ENCODE measurements at places on chromosomes 12 and 14.

GRCh38 chr12:14924541-14924940 is 13.8 kb downstream of the ERP27 start:
- DNase-seq: no peak

- DNase-seq: peak; percentile 45
Measured at GRCh38 chr14:64764641-64765520, 60.7 kb downstream of the PLEKHG3 start.

DNA sequence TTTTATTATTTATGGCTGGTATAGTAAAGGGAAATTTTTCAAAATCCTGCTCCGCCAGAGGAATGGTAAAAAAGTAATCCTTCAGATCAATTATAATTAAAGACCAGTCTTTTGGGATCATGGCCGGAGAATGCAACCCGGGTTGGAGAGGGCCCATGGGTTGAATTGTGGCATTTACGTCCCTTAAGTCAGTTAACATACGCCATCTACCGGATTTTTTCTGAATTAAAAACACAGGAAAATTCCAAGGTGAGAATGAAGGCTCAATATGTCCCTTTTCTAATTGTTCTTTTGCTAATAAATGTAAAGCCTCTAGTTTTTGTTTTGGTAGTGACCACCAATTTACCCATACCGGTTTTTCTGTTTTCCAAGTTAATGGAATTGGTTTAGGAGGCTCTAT is 602.8 kb downstream of the ALG10 start:
- no peak for DNase-seq

GRCh38 chr14:59455411-59455810 is 9.8 kb downstream of the GPR135 start:
- no peak for DNase-seq

- no peak for DNase-seq
Measured at GRCh38 chr12:118536306-118536906, 160.1 kb downstream of the SUDS3 start.

GRCh38 chr12:3085341-3086139 is 8.4 kb downstream of the TSPAN9 start:
- no peak for DNase-seq

GRCh38 chr14:22646570-22647254 is 2.6 kb upstream of the OR6J1 start:
- DNase-seq: no peak

DNA sequence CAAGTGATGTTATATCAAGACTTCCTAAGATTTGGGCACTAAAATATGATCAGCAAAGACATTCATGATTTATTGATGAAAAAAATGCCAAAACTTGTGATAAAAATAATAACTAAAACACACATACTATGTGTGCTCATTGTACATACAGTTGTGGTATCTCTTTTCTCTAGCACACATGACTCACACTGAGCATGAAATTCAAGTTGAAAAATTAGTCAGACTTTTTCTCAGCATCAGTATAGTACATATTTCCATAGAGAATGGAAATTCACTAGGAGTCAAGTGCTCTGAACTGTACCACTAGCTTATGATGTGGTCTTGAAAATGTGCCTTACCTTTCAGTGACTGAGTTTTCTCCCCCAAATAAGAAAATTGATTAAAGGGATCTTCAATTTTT is 471.8 kb upstream of the FLRT2 start:
- no peak for DNase-seq

DNA sequence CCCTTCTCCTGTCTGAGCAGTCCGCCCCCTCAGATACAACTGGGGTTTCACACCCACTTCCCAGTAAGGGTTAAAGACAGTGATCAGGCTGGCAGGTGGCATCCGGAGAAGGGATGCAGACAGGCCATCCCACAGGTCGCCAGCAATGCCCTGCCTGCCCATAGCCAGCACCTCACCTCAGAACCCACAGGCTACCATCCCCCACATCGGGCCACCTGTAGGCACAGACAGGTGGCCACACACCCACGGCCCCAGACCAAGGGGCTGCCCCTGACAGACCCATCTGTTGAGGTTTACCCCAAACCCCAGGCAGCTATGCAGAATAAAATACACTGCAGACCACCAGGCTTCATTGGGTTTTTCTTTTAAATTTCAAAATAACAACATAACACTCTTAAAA is 57.5 kb downstream of the CCNK start:
- DNase-seq: no peak

GRCh38 chr12:109531411-109531810 is 41.9 kb downstream of the MMAB start:
- DNase-seq: no peak

DNA sequence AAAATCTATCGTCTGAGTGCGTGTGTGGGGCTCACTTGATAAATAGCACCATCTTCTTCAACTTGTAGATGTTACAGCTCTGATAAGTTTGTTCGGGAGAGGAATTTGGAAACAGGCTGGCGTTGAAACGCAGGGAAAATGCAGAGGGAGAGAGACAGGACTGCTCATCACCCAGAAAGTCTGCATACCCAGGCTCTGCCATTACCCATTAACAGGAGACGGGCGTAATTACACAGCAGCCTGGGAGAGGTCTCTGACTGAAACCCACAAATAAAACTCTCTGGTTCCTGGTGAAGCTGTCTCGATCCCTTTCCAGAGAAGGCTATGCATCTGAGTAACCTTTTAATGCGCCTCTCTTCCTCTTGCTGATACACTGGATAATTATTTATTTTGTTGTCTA is 547.3 kb downstream of the BCL11B start:
- no peak for DNase-seq

DNA sequence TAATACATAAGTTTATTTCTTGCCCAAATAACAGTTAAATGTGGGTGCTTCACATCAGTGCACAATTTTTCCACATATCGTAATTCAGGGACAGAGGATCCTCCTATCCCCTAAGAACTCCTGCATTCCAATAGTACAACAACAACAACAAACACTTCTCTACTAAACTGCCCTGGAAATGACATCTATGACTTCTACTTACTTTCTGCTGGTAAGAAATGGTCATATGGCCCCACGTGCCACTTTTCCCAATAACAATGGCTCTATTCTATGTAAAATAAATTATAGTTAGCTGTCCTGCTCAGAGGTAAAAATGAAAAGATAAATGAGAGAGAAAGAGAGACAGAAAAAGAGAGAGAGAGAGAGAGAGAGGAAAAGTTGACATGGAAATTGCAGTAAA is 308.5 kb downstream of the ATXN7L3B start:
- no peak for DNase-seq

DNA sequence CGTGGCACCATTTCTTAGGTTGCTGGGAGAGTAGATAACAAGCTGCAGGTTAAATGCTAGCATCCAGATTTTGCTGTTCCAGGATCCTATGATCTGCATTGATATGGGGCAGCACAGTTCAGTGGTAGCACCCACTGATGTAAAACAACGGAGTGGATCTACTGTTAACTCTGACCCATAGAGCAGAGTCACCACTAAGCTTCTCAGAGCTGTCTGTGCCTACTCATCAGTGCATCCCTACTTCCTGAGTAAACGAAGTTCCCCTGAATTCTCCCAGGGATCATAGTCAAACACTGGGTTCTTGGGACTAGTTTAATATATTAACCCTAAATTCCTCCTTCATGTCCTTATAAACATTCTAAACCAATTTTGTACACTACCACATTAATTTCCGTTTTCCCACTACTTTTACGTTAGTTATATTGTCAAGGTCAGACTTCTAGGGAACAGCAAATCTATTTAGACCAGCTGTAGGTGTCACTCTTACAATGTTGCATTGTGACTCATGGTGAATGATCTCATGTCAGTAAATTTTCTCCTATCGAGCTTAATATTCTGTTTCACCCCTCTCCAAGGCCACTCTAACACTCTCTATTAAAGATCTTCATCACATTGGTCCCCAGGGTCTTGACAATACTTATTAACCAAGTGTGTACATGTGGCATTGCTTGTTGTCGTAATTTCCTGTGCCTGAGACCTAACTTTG is 10.3 kb downstream of the RERGL start:
- DNase-seq: no peak

- DNase-seq: no peak
Measured at GRCh38 chr12:98373025-98373554, 142.3 kb upstream of the TMPO start.

GRCh38 chr12:104490186-104490585 is 33.4 kb downstream of the CHST11 start:
- DNase-seq: no peak

- no peak for DNase-seq
Measured at GRCh38 chr12:23204933-23205778, 580.2 kb downstream of the ETNK1 start.

DNA sequence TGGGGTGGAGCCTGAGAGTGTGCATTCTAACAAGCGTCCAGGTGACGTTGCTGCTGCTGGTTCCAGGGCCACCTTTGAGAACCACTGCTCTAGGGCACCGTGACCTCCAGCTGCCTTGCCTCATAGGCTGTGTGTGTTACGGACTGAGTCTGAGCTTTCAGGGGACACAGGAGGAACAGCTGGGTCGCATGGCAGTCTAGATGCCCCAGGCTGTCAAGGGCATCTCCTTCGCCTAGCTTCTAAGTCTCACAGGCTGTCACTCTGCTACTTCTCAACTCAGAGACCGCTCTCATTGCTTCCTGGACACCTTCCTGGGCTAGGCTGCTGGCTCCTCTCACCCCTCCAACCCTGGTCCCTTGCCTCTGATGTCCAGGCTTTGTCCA is 965 bp downstream of the KRT73 start:
- no peak for DNase-seq

DNA sequence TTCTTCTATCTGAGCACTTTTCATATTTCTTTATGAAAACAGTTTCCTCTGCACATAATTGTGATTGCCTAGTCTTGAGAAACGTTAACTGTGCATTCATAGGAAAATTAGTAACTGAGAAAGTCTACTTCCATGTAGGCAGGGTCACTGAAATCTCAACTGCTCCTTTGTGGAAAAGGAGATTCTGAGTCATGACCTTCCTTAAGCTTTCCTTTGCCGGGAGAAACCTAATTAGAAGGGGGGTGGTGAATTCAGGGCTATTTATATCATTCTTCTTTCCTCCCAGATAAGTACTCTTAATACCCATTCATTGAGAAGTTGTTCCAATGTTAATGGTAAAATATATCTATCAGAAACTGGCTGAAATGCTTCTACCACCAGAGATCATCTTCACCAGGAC is 751.0 kb upstream of the TMEM132C start:
- DNase-seq: no peak

- no peak for DNase-seq
Measured at GRCh38 chr14:92750994-92751400, 2.6 kb upstream of the LGMN start.

DNA sequence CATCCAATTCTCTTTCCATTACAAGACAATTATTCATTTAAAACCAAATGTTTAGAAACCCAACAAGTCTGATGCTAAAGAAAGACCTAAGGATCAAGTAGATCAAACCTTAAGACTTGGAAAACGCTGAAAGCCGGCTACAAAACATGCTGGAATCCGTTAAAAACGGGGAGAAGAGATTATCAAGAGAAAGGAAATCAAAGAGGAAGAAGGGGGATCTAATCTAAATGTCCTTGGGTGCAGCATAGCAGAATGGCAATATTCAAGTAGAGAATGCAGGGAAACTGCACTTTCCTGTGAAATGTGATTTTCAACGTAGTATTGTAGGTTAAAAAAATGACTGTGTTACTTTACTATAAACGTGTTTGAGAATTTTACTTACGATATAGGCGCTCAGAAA is 1.3 kb downstream of the PPP1R13B start:
- DNase-seq: no peak

DNA sequence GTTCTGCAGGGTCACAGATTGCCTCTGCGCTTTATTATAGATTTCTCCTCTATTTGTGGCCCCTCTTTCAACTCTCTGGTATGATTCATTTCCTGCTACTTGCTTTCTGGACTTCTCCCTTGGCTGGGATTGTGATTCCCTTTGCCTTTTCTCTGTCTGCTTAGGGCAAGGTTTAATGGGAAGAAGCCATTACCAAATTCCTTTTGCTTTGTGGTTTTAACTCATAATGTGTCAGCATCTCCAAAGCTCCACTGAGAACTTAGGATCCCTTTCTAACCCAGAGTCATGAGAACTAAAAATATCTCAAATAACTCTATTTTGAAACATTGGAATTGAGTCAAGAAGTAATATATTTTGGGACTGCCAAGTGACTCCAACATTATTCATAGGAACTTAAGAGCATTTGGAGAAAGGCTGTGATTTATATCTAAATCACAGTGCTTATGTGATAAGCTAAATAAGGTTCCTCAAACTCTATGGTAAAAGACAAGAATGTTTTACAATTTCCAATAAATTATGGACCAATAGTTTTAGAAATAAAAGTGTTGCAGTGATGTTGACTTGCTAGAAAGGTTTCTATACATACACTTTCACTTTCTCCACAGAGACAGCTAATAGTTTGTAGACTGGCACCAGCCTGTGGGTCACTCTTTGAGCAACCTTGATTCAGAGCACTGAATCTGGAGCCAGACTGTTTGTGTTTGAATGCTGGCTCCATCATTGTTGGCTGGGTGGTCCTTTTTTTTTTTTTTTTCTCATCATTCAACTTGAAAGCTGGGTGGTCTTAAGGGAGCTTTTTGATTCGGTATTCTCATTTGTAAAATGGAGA is 93.9 kb downstream of the DACT1 start:
- DNase-seq: no peak

DNA sequence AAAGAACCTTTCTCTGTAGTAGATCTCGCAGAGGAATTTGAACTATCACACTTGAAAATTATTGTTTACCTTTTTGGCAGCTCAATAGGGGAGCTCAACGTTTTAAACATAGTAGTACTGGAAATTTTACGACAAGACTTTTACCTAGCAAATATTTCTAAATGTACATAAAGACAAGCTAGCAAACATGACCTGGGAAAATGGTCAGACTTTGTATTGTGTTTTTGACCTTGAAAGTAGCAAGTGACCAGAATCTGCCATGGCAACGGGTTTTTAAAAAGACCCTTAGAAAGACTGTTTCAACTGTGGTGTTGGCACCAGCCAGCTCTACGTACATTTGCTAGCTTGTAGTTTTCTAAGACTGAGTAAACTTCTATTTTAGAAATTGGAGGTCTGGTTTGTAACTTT is 20.2 kb upstream of the A2M start:
- no peak for DNase-seq

GRCh38 chr12:26162905-26163304 is 32.5 kb upstream of the SSPN start:
- no peak for DNase-seq

- DNase-seq: no peak
Measured at GRCh38 chr12:49161092-49161795, 27.6 kb downstream of the TUBA1A start.

DNA sequence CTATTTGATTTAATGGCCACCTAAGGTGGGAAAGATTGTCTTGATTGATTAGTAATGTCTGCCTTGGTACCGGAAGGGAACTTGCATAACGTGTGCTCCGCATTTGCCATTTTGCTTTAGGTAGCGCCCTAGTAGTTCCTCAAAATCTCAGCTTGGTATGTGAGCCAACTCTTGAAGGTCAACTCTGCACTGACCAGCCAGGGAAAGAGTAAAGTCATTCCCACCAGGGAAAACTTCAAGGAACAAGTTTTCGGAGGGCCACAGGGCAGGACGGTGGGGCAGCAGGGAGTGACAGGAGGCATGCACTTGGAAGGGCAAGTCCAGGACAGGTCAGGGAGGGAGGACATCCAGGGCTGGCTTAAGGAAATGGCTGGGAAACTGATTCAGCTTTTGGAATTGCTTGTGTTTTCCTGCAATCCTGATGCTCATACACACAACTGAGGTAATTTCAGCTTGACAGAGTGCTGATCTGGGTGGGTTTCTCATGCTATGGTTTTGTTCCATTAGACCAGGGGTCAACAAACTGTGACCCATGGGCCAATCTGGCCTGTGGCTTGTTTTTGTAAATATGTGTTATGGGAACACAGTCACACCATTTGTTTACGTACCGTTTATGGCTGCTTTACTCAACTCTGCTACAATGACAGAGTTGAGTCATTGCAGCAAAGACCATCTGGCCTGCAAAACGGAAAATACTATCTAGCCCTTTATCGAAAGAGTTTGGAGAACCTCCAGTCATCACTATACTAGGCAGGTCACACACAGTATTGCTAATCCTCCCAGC is 184.5 kb downstream of the RBM19 start:
- DNase-seq: no peak

Measured in stimulated activated CD4-positive, alpha-beta T cell treated with anti-CD3 and anti-CD28 coated beads, Interleukin-15, amount 100 ng/mL, for 1 hour (primary cell).